ENCODE measurements at places on chromosomes 1 and 21.

DNA sequence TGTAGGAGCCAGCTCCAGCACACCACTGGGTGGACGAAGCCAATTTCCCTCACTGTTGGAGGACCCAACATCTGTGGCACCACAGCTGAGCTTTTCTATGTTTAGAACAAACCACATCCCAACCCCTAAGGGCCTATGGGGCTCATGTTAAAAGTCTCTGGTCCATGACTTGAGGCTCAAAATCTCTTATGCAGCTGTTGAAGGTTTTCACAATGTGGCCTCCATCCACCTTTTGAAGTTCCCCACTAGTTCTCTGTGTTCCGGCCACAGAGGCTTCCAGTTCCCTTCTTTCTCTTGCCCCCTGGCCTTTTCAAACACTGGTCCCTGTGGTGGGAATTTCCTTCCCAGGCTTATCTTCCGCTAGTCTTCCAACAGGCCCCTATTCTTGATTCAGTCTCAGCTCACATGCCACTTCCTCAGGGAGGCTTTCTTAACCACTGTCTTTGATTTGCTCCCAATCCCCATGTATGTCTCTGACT is 3.9 kb upstream of the IFNLR1 start:
- no peak for DNase-seq

DNA sequence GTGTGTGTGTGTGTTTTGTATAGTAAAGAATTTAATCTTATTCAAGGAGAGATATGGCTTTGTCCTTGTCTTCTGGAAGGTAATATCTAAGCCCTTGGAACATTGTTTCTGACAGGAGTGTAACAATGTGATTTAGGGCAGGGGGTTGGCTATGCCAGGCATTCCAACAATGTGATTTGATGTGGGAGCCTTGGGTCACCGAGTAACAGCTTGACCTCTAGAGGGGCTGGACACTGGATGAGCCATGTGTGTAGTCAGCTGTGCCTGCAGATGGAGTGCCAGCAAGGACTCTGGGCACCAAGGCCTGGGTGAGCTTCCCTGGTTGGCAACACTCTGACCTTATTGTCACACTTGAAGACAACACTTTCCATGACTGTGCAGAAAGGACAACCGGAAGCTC is 336.1 kb upstream of the ZP4 start:
- no peak for DNase-seq

GRCh38 chr1:222026280-222026679 is 284.4 kb upstream of the DUSP10 start:
- DNase-seq: no peak

DNA sequence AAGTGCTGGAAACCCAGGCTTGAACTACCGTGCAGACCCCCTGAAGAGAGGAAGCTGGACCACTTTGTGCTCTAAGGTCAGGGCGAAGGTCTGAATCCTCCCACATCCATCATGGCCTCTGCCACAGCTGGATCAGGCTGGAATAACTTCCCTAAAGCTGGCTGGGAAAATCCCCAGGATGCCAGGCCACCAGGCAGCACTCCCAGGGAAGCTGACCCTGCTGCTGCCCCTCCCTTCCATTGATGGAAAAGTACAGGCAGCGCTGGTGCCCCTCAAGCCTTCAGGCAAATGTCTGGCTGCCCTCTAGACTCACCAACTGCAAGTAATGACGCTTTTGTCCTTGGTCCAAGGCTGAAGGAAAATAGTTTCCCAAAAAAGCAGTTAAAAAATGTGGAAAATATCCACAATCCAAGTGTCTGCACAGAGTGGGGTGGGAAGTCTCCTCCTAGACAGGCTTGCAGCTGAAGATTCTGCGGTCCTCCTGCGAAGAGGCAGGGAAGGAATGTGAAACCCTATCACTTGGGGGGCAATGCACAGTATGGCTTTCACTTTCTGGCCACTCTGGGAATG is 39.9 kb upstream of the TSPAN2 start:
- no peak for DNase-seq

- no peak for DNase-seq
These were observed 292.4 kb downstream of the GRIK1 start for GRCh38 chr21:29647353-29647781.

GRCh38 chr1:16143566-16144324 is 12.1 kb downstream of the EPHA2 start:
- DNase-seq: no peak

- no peak for DNase-seq
These were observed 15.4 kb downstream of the NOL9 start for GRCh38 chr1:6538956-6539355.

- DNase-seq: no peak
These were observed 39.4 kb upstream of the NGF start for GRCh38 chr1:115377411-115377810.

DNA sequence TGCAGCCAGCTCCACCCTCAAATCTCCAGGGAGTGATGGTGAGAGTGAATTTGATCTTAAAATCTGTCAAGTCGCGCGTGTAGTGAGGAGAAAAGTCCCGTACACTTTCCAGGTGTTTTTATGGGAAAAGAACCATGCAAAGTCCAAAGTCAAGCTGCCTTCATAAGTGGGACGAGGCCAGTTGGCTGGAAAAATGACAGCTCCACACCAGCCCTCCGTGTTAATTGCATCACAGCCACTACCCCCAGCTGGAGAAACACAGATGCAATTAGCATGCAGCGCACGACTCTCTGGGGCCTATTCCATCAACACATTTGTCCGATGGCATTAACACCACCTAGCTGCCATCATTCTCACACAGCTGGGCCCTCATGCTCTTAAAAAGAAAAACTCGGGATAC is 68.4 kb downstream of the KLHDC7A start:
- DNase-seq: no peak

DNA sequence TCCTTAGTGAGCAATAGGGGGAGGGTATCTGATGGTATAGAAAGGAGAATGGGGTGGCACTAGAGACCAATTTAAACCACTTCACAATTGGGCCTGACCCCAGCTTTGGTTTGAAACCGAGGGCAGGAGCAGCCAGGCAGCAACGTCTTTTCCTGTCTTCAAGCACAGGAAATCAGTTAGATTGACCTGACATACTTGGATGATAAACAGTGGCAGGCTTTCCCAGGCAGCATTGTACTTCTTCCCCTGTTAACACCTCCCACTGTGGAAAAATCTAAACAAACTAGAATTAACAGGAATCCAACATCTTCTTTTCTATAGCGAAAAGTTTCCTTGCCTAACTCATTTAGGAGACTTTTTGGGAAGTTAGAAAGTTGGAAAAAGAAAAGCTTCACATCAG is 40.6 kb downstream of the SELL start:
- no peak for DNase-seq

- no peak for DNase-seq
These were observed 61.4 kb downstream of the ACTL8 start for GRCh38 chr1:17816511-17816910.

DNA sequence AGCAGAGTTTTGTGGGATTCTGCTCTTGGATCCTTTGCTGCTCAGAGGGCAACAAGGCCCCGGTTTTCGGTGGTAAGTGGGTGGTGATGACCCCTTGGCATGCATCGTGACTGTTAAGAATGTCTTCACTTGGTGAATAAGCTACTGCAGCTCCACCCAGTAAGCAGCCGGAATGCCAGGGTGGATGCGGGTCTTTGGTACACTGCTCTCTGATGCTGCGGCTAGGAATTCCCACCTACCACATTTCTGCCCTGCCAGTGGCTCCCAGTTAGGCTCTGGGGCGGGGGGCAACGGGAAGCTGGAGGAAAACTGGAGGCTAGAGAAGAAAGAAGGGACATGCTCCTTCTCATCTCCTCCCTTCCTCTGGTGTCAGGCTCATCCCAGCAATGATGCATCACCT is 180.4 kb upstream of the GALNT2 start:
- no peak for DNase-seq

GRCh38 chr1:4726620-4727341 is 72.4 kb downstream of the AJAP1 start:
- DNase-seq: no peak

DNA sequence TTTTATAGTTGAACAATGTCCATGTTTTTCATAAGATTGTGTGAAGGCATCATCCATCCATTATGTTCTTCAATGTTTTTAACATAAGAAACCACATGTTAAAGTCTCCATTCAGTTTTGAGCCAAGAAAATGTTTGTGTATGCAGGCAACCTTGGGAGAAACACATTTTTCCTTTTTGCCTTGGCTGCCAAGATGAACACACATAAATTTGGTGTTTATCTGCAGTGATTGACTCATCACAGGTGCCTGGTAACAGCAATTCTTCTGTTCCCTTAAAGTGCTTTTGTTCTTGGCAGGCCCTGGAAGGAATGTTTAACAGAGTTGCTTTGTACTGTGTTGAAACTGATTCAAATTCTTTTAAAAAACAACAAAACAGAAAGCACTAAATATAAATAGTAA is 709.9 kb upstream of the ADGRL4 start:
- no peak for DNase-seq

Measured in esophagus squamous epithelium (tissue), 5 donors.